ENCODE measurements at places on chromosomes 1 and 21.

DNA sequence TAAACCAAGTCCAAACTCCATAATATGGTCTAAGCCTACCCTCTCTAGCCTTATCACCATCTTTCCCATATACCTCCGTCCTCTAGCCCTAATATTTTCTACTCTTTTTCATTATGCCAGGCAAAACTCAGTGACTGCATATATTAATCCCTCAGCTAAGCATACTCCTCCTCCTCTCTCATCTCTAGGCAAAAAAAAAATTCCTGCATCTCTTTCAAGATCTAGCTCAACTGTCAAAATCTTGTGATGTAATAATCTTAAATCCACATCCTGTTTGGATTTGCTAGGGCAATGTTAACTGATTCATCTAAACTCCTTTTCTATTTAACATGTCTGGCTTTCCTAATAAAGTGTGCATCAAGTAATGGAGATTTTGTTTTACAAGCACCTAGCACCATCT, 20.4 kb downstream of the PRPF38A start:
- DNase-seq = no peak

- DNase-seq = peak; percentile 43
These were observed 59.9 kb upstream of the ZSWIM5 start for GRCh38 chr1:45266151-45266801.

GRCh38 chr1:172135076-172135672, 285.3 kb upstream of the C1orf105 start:
- no peak for DNase-seq

- DNase-seq = no peak
These were observed 67.4 kb downstream of the GPR137B start for GRCh38 chr1:236209713-236210112.

- no peak for DNase-seq
These were observed 106.5 kb downstream of the UCHL5 start for GRCh38 chr1:192952646-192953045.

GRCh38 chr21:14452727-14453241, 69.8 kb upstream of the HSPA13 start:
- no peak for DNase-seq

DNA sequence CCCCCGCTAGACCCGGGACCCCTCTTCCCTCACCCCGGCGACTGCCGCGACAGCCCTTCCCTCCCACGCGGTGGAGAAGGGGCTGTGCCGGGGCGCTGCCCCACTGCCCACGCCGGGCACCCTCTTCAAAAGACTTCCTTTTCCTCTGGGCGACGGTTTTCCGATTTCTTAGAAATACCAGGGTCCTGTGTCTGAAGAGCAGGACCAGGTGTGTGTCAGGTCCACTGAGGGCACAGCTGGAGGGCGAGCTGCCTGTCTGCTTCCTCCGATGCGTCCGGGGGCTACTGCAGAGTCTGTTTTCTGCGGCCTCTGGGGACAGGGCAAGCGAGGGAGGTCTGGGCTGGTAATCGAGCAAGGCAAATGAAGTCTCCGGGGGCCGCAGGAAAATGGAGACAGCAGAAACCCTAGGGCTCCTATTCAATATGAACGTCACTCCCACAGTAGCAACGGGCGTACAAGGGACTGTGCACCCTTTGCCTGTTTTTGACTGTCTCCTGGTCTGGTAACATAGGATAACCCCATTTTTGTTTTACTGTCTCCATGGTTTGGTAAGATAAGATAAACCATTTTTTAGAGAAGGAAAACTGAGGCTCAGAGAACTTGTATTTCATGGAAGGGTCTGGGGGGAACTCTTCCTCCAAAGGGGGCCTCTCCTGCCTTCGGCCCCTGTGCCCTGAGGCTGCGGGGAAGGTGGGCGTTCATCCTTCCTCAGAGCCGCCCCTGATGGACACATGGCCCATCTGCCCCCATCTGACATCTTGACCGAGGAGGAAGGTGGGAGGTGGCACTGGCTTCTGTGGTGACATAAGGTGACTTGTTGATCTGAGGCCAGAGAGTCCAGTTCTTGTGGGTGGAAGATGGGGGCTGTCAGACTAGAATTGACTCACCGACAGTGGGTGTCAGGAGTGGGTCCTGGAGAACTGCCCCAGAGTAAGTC, 970 bp downstream of the TNFRSF1B start:
- DNase-seq = no peak

DNA sequence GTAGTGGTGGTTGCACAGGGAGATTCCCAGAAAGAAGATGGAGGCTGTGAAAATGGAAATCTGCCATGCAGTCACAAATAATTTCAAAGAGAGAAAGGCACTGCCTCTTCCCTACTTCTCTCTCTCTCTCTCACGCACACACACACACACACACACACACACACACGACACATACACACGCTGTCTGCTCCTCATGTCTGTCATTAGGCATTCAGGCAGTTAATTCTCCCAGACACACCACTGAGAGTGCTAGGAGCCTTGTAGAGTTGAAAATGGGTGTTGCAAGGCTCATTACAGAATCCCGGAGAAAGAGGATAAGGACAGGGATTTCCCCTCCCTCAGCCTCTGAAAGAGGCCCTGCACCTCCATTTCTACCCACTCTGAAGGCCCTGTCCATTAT, 47.8 kb upstream of the LRRN2 start:
- no peak for DNase-seq

- no peak for DNase-seq
These were observed 1.5 kb downstream of the RGS2 start for GRCh38 chr1:192810253-192810880.

DNA sequence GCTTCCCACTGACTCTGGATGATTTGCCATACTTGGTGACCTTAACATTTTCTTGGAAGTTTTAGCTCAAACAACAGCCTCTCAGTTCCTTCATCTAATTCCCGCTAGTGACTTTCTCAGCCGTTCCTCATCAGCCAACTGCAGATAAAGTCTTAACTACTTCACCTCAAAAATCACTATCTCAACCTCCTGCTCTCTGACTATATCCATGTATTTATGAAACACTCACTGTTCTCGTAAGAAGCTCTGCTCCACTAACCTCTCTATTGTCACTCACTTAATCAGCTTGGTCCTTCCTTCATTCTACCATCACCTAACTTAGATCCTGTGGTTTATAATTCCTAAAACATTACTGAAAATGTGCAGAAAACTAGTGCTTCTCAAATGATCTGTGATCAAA, 1551.6 kb downstream of the MRPL39 start:
- DNase-seq = no peak
